ENCODE measurements at places on chromosomes 16 and 17.

GRCh38 chr17:64020056-64020766 lies at the start of gene ICAM2:
TSS of gene ICAM2 (minus strand) at chr17:64020633. CDS start at chr17:64006691, 13,942 bp downstream.
- DNase-seq: no peak

GRCh38 chr17:45783593-45784292 lies 377 bp upstream of the CRHR1 start:
- DNase-seq: no peak

DNA sequence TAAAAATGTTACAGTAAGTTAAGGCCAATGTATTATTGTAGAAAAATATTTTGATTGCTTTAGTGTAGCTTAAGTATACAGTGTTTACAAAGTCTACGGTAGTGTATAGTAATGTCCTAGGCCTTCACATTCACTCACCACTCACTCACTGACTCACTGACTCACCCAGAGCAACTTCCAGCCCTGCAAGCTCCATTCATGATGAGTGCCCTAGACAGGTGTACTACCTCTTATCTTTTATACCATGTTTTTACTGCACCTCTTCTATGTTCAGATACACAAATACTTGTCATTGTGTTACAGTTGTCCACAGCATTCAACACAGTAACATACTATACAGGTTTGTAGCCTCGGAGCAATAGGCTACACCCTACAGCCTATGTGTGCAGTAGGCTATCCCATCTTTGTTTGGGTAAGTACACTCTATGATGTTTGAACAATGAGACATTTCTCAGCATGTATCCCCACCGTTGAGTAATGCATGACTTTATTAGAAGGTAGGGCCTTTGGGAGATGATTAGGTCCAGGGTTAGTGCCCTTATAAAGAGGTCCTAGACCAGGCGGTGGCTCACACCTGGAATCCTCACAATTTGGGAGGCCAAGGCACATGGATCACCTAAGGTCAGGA lies 117.8 kb downstream of the SLC39A11 start:
- DNase-seq: no peak

DNA sequence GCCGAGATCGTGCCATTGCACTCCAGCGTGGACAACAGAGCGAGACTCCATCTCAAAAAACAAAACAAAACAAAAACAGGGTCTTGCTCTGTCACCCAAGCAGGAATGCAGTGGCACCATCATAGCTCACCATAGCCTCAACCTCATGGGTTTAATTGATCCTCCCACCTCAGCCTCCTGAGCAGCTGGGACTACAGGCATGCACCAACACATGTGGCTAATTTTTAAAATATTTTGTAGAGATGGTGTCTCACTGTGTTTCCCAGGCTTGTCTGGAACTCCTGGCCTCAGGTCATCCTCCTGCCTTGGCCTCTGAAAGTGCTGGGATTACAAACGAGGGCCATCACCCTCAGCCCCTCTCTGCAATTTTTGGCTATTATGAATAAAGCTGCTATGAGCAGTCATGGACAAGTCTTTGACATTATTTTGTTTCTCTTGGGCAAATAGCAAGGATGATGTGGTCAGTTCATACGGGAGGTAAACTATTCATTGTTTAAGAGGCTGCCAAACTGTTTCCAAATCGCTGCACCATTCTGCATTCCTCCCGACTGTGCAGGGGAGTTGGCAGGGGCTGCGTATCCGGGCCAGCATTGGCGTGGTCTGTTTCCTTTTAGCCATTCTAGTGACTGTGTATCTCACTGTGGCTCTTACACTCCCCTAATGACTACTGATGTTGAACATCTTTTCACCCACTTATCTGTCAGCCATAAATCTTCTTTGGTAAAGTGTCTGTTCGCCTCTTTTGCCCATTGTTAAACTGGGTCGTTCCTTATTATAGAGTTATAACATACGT lies 21.1 kb downstream of the EIF4A3 start:
- DNase-seq: no peak

GRCh38 chr17:80694085-80694991 lies 149.7 kb downstream of the RPTOR start:
- no peak for DNase-seq

GRCh38 chr17:42404326-42405055 lies 16.2 kb upstream of the STAT3 start:
- DNase-seq: no peak

DNA sequence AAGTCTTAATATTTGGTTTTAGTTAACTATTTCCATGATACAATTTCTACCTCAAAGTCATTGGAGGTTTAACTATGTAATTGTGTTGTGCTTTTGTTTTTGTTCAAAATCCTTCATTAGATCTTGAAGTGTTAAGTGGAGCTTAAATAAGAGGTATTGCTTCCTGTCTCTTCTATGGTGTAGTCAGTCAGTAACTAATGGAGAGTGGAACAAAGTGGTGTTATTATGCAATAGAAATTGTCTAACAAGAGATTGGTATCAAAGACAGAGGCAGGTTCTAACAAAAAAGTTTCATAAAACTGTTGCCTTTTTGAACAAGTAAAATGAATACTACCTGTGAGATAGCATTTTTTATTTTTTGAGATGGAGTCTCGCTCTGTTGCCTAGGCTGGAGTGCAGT lies 45.2 kb downstream of the GRB7 start:
- no peak for DNase-seq

DNA sequence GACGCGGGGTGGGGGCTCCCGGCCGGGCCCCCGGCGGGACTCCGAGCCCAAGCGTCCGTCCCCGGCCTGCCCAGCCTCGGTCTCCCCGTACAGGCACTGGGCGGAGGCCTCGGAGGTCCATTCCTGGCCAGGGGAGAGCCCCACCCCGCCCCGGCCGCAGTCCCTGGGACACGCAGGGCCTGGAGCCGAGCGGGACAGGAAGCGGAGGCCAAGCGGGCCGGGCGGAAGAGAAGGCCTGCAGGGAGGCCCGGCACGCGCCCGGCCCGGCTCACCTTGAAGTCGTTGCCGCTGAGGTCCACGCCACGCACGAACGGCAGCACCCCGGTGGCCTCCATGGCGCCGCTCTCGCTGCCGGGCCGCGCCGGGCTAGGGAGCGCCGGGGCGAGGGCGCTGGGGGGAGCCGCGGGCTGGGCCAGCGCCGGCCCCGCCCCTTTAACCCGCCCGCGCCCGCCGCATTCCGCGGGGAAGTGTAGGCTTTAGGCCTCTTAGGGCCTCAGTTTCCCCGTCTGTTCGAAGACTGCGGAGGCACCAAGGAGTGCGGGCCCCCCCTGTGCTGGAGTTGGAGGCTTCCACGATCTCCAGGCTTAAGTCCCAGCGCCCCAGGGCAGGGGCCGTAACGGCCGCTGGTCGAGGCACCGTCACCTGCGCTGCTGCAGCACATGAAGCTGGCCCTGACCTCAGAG lies at the start of gene FLII:
Gene FLII (minus strand): TSS at position 383 of the 683 bp plus-strand sequence. CDS start 48 bp downstream, at position 335.
- DNase-seq: peak; percentile 69

GRCh38 chr17:81416612-81417011 lies 21.4 kb downstream of the BAHCC1 start:
- no peak for DNase-seq

DNA sequence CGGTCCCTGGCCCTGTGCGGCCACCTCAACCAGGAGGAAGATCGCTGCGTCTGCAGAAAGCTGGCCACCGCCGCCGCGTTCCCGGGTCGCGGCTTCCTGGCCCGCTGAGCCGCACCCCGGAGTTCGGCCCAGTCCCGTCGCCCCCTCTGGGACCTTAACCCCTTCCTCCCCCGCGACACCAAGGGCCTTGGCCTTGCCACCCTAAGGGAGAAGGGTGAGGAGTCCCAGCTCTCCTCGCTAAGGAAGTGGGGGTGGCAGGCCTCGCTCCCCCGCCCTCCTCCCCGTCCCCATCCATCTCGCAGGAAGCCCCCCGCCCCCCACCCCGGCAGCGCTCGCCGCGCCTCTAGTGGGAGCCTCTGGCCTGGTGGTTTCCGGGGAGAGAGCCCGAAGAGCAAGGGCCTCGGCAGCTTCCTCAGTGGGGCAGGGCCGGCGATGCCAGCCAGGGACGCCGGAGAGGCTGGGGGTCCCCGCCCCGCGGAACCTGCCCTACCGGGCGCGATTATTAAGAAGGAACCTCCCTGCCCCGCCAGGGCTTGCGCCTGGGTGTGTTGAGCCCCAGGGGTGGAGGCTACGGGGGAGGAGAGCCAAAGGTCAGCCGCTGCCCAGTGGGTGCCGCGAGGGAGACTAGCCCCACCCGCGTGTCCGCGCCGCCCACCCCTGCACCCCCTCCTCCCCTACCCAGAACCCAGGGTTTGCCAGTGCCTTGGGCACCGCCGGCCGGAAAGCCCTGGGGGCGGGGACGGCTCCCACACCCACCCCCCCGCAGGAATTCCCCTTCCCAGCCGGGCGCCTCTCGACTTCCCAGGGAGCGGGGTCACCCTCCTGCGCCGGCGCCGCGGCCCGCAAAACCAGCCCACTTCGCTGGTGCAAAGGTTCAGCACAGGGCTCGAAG lies 6.8 kb downstream of the CBX4 start:
- DNase-seq: peak; percentile 58

DNA sequence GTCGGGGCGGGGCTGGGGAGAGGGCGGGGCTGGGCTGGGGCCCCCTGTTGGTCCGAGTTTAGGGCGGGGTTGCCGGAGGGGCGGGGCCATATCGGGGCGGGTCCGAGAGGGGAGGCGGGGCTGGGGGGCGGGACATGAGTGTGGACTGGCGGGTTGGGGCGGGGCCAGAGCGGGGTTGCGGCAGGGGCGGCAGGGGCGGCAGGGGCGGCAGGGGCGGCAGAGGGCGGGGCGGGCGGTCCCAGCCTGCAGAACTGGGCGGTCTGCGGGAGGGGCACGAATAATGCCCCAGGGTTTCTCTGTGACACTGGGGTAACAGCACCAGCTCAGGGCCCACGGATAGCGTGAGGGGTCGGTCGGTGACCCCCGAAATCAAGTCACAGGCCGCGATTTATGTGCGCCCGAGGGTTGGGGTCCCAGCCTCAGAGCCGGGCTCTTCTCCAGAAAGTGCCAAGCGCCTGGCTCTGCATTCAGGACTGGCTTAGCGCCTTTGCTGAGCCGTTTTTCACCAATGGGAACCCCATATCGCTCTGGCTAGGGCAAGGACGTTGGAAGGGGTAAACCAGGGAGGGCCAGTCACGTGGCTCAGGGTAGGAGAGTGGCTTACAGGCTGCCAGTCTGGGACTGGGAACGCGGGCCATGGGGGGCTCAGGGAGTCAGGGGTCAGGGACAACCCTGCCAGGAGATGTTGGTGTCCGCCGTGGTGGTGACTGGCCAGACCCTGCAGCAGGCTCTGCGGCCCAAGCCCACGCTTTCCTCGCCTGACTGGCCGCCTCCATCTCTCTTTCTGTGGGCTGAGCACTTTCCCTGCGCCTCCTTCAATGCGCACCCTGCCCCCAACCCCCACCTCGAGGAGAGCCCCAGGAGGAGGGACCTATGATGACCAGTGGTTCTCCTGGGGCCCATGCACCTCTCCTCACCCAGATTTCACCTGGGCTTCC lies 1.2 kb upstream of the METTL26 start:
- DNase-seq: peak; percentile 94

GRCh38 chr16:4862639-4863038 lies 15.4 kb downstream of the UBN1 start:
- no peak for DNase-seq

DNA sequence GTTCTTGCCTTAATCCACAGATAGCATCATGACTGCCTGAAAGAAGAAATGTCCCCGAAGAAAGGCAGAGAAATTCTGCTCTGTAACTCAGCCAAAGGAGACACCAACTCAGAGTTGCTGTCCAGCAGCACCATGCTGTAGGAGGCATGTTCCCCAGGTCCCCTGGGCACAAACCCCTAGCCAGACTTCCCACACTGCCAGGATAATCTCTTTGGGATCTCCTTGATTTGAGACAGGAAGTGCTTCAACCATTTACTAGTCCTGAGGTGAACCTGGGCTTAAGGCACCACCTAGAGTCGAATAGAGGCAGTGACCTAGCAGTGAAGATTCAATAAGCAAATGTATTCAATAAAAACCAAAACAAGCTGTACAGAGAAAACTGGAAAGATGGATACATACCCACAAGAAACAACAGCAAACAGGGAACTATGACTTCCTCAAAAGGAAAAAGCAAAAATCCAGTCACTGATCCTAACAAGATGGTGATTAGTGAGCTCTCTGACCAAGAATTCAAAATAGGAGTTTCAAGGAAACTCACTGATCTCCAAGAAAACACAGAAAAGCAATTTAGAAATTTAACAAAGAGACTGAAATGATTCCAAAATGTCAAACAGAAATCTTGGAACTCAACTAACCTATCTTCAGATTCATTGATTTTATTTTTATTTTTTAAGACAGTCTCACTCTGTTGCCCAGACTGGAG lies 5.7 kb downstream of the OR4D2 start:
- peak; percentile 49 for DNase-seq

DNA sequence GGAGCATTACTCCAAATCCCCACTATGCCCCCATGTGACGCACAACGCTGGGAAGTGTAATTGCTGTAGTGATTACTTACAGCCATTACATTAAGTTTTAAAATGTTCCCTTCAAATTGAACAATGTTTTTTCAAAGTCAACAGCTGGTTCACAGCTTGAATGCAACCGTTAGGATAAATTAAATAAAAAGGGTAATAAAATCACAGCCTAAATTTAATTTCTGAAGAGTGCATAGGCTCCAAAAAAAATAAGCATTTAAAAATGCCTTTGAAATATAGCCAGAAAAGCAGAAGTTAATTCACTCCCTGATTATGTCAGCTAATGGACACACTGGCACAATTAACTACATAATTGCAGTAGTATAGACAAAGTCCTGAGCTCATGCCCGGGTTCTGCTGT lies 50.5 kb upstream of the KDM8 start:
- no peak for DNase-seq
